HCT116 (cell line): ENCODE measurements at places on chromosomes 7 and 10.

DNA sequence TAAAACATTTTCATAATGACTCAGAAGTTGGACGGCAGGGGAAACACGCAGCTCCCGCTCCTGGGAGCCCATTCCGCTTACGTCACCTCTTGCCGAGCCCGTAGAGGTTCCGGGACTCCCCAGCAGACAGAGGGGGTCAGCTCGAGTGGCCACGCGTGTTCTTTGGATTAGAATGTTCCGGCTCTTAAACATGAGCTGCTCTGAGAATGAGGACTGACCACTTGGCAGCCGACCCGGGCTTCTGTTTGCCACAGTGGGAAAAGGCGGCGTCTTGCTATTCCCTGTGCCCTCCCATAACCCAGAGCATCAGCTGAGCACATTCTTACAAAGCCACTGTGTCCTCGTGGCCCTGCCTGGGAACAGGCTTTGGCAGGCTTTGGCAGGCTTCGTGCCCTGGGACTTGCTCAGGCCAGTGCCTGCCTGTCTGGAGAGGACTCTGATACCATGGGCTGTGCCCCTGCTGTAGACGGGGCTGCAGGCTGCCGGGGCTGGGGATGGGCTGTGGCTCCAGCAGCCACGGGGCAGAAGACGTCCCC is 40.1 kb downstream of the PFKP start:
- no peak for DNase-seq

GRCh38 chr10:119450606-119451299 is 91.8 kb downstream of the RGS10 start:
- DNase-seq, result no peak

DNA sequence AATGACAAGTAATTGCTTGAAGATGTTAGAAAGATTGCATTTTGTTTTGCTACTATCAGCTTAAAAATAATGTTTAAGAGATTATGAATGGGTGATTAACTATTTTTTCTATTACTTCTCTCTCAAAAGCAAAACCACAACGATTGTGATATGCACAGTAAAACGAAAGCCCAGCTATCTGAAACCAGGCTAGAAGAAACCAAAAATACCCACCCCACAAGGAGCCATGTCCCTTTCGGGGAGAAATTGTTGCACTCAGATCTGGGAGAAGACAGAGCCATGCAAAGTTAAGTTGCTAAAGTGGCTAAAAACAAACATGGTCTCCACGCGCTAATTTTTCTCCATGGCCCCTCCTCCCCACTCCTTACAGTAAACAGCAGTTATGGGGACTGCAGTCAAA is 173.6 kb downstream of the RPS24 start:
- DNase-seq, result no peak

DNA sequence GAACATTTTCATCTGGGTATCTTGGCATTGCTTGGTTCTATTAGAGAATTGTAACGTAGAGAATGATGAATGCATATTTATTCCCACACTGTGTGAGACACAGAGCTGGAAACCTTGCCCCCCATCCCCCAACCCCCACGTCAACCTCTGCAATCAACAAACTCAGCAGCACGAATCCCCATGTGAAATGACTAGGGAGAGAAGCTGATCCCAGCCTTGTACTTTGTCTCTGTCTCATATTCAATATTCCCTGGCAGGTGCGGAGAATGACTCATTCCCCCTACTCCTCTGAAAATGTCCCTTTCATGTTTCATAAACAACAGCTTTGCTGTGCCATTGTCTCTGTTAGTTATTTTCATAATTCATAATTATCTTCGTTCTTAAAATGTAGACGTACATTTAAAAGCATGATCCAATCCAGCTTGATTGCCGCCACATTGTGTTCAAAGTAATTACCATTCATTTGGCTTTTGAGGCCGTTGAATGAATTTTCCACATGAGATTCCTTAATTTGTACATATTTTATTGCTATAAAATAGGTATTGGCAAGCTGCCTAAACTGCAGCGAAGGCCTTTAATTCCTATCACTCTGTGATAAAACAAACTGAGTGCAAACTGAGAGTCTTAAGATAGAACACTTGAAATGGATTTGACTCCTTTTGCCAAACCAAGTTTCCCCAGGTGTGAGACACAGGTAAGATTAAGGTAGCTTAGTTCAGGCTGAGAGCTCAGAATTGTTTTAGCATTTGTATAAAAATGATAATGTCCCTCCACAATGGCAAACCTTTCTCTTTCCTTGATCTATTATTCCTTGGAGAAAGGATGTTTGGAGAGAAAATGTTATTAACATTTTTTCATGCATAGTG is 920.2 kb downstream of the TYW1 start:
- no peak for DNase-seq

GRCh38 chr10:123459371-123460091 is 206.6 kb upstream of the GPR26 start:
- no peak for DNase-seq

GRCh38 chr10:4205113-4205512 is 420.1 kb upstream of the KLF6 start:
- no peak for DNase-seq

DNA sequence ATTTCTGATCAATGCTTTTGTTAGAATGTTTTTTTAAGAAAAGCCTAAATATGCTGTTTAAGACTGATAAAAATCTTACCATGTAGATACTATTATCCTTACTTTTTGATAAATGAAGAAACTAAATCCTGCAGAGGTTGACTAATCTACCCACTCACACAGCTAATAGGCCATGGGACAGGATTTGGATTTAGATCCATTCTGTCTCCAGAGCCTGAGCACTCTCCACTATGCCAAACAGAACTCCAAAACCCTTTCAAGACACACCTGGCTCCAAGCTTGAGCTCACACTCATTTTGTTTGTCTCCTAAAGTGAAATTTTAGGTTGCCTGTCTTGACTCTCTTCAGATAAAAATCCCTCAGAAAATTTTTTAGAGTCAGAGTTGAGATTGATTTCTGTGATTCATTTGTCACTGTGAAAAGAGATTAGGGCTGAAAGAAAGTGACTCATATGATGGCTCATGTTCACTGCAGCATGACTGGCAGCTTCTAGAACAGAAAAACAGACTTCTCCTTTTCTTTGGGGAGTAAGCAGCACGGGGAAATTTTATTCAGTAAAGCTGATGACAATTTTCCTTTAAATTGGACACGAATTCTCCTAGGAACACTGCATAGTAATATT is 132.3 kb upstream of the POT1 start:
- DNase-seq, result peak; percentile 35

- no peak for DNase-seq
Observed at GRCh38 chr10:110636572-110636931, 7.6 kb upstream of the RBM20 start.

GRCh38 chr10:63384001-63384400 is 81.8 kb downstream of the JMJD1C start:
- DNase-seq, result no peak

GRCh38 chr7:75963381-75963995 is 30.9 kb downstream of the TMEM120A start:
- no peak for DNase-seq

DNA sequence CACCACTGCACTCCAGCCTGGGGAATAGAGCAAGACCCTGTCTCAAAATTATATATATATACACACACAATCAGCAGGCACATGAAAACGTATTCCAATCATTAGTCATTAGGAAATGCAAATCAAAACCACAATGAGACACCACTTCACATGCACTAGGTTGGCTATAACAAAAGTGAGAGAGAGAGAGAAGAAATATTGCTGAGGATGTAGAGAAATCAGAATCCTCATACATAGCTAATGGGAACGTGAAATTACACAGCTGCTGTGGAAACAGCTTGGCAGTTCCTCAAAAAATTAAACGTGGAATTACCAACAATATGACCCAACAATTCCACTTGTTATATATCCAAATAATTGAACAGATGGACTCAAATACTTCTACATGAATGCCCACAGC is 43.3 kb upstream of the CNNM1 start:
- no peak for DNase-seq

DNA sequence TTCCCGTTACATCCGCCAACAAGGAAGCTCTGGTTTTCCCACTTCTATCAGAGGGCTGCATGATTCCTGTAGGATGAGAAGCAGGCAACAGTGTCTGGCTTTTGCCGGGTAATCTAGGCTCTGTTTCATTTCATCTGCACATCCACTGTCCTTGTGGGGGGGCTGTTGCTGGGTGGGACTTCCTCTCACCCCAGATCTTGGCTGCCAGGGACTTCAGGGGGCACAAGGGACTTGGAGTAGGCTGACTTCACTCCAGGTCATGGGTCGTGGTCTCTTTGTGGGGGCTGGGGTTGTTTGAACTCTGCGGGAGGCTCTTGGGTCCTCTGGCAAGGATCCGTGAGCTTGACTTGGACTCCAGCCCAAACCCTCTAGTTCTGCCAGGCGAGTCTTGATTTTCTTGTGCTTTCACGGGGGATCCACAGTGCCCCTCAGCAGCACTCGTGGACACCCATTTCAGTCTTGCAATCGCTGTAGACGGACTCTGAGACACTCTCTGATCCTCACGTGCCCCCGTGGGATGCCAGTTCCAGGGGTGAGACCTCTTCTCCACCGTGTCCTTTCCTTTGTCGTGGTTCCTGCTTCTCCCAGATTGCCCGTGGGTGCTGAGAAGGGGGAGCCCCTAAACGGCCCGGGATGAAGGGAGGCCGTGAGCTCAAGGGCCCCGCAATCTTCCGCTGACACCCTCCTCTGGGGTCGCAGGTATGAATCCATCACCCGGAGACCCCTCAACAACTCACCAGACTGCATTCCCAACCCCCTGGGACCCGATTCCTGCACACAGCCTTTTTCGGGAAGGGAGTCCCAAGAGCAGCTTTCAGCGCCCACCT is 21.4 kb upstream of the ZNF273 start:
- DNase-seq, result no peak
